ENCODE measurements at places on chromosomes 2 and 18. TPM values are rescaled to one million over a fixed set of nuclear protein-coding genes. Genes with fewer than 3 reads are reported as not detected.

- no peaks in the 10 kb centered on the region for H3K36me3 ChIP-seq
Measured at GRCh38 chr2:66364495-66365333, 70.2 kb upstream of the MEIS1 start.

DNA sequence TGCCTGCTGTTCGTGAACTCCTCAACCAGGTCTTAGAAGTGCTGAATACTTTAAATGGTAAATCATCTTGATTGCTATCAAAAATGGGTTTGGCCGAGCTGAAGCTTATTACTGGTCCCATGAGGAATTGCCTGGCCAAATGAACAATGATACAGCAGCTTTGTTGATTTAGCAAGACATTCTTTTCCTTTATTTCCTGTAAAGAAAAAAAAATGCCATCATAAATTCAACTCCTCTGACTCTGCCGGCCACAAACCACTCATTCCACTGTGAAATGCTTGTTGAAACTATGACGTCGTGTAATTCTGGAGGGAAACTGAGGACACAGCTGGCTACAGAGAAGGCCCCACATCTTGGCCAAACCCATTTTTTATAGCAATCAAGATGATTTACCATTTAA, 74.2 kb upstream of the ID2 start:
- H3K36me3 ChIP-seq = no peaks in the 10 kb centered on the region
- no peaks in the 10 kb centered on the region for H3K27me3 ChIP-seq
- peaks cover 3% of the 10 kb centered on the region for H3K4me1 ChIP-seq

- H3K27me3 ChIP-seq = no peaks in the 10 kb centered on the region
- H3K4me3 ChIP-seq = no peak overlapping the region
- peak overlapping the region; percentile 3 for H3K27ac ChIP-seq
- no peaks in the 10 kb centered on the region for H3K4me1 ChIP-seq
- H3K36me3 ChIP-seq = no peaks in the 10 kb centered on the region
- DNase-seq = no peak
Measured at GRCh38 chr2:46849721-46850556, 65.7 kb downstream of the MCFD2 start.

- H3K27me3 ChIP-seq = peaks cover 7% of the 10 kb centered on the region
- H3K27ac ChIP-seq = no peak within 1 kb of the TSS
- H3K36me3 ChIP-seq = no peaks in the 10 kb centered on the region
- no peaks in the 10 kb centered on the region for H3K4me1 ChIP-seq
- DNase-seq = peak; percentile 11
Measured at GRCh38 chr2:75199428-75200011, at the start of gene TACR1. Gene TACR1 (minus strand): TSS chr2:75199520. CDS start chr2:75198934, 586 bp downstream.

- H3K4me1 ChIP-seq = no peaks in the 10 kb centered on the region
- no peak overlapping the region for H3K4me3 ChIP-seq
- H3K36me3 ChIP-seq = no peaks in the 10 kb centered on the region
- no peaks in the 10 kb centered on the region for H3K27me3 ChIP-seq
- no peak for DNase-seq
Measured at GRCh38 chr2:22634167-22634566, 750.8 kb upstream of the KLHL29 start.

DNA sequence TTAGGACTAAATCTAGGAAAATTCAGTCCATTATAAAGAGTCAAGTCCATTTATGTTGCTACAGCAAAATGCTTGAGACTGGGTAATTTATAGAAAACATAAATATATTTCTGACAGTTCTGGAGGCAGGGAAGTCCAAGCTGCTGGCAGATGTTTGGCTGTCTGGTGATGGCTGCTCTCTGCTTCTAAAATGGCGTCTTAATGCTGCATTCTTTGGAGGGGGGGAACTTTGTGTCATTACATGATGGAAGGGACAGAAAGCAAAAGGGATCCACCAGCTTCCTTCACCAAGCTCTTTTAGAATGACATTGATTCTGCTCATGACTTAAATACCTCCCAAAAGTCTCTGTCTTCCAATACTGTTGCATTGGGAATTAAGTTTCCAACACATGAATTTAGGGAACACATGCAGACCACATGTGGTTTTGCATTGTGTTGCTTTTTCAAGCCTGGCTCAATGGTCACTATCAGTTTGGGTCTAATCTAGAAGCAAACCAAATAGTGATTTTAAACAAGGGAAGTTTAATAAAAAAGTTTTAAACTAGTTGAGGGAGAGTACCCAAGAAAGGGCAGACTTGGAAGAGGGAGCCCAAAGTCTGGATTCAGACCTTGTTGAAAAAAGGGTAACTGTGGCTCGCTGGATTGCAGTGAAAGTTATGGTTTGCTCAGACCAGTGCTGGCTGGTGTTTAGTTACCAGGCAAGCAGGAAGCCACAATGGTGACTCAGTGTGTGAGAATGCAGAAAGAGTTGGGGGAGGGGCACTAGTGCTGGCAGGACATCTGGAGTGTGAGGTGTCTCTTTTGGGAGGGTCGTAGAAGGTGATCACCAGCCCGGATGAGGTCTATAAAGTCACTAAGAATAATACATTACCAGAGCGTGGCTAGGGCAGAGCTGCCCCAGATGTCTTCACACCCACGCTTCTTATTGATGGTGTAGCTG, 30.8 kb downstream of the C18orf54 start:
- no peak overlapping the region for H3K27ac ChIP-seq
- H3K36me3 ChIP-seq = no peaks in the 10 kb centered on the region
- no peaks in the 10 kb centered on the region for H3K27me3 ChIP-seq

DNA sequence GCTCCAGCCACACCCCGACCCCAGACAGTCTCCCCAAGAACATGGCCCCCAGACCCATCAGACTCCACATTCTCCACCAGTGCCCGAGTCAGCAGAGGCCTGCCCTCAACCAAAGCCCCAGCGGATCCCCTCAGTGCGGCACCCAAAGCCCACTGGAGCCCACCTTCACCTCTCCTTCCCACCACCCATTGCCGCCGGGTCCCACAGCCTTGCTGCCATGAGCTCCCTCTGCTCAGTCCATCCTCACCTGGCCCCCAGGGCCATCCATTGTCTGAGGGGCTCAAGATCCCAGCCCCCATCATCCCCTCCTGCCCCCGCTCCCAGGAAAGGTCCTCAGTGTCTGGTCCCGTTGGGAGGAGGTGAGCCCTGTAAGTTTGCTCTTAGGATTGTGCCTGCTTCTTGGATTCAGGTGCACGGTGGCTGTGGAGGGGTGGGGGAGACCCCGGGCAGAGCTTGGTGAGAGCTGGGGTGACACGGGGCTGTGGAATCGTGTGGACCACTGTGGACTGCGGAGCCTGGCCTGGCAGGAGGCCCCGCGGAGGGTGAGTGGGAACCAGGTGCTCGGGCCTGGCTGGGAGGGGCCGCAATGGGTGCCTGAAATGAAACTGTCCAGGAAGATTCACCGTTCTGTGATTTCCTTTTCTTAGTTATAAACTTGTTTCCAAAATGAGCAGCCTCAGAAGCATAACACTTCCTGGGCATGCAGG, 32.7 kb upstream of the GPC1 start:
- H3K27ac ChIP-seq = no peak overlapping the region
- no peaks in the 10 kb centered on the region for H3K36me3 ChIP-seq
- no peak for DNase-seq
- H3K4me3 ChIP-seq = no peak overlapping the region
- no peaks in the 10 kb centered on the region for H3K4me1 ChIP-seq

DNA sequence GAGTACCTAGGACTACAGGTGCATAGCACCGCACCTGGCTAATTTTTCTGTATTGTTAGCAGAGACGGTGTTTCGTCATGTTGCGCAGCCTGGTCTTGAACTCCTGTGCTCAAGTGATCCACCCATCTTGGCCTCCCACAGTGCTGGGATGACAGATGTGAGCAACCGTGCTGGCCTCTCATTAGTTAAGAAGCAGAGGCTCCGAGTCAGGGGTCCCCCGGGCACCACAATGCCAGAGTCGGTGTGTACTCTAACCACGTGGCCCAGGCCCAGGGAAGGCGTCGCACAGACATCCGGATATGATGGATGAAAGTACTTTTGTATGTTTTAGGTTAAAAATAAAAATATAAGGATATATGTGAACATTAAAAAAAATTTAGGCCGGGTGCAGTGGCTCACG, 28.3 kb upstream of the HPCAL1 start:
- peaks cover 11% of the 10 kb centered on the region for H3K4me1 ChIP-seq
- no peaks in the 10 kb centered on the region for H3K27me3 ChIP-seq
- no peak overlapping the region for H3K27ac ChIP-seq
- DNase-seq = no peak
- H3K36me3 ChIP-seq = no peaks in the 10 kb centered on the region
- H3K4me3 ChIP-seq = no peak overlapping the region

GRCh38 chr2:35933031-35933430, 422.5 kb upstream of the CRIM1 start:
- H3K4me1 ChIP-seq = no peaks in the 10 kb centered on the region
- H3K4me3 ChIP-seq = no peak overlapping the region

DNA sequence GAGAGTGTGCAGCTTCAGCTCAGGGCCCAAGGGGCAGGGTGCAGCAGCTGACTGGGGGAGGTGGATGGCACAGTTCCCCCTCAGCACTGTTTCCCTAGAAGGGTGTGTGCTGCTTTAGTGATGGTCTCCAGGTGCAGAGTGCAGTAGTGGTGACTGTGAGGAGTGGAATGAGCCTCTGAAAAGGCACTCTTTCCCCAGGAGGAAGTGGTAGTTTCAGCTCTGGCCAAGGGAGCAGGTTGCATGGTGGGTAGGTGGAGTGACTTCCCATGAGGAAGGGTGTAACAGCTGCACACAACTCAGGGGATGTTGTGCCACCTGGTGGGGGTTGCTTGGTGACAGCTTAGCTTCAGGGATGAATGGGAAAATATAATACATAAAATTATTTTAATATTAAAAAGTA, 251.5 kb upstream of the NXPH2 start:
- no peaks in the 10 kb centered on the region for H3K27me3 ChIP-seq
- H3K36me3 ChIP-seq = no peaks in the 10 kb centered on the region
- no peak for DNase-seq
- no peak overlapping the region for H3K27ac ChIP-seq
- no peaks in the 10 kb centered on the region for H3K4me1 ChIP-seq

DNA sequence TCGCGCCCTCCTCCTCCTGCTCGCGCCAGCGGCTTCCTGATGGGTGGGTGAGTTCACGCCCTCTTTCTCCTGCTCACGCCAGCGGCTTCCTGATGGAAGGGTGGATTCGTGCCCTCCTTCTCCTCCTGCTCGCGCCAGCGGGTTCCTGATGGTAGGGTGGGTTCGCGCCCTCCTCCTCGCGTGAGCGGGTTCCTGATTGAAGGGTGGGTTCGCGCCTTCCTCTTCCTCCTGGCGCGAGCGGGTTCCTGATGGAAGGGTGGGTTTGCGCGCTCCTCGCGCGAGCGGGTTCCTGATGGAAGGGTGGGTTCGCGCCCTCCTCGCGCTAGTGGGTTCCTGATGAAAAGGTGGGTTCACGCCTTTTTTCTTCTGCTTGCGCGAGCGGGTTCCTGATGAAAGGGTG, 62.0 kb upstream of the MGAT5 start:
- H3K27ac ChIP-seq = no peak overlapping the region
- H3K36me3 ChIP-seq = no peaks in the 10 kb centered on the region
- no peak for DNase-seq
- peaks cover 23% of the 10 kb centered on the region for H3K4me1 ChIP-seq

- no peaks in the 10 kb centered on the region for H3K27me3 ChIP-seq
- H3K4me1 ChIP-seq = no peaks in the 10 kb centered on the region
- H3K4me3 ChIP-seq = no peak overlapping the region
- H3K36me3 ChIP-seq = no peaks in the 10 kb centered on the region
- DNase-seq = no peak
Measured at GRCh38 chr2:236679884-236680860, 110.5 kb downstream of the ACKR3 start.

- no peak overlapping the region for H3K27ac ChIP-seq
- H3K4me3 ChIP-seq = no peak overlapping the region
- H3K27me3 ChIP-seq = no peaks in the 10 kb centered on the region
- H3K4me1 ChIP-seq = no peaks in the 10 kb centered on the region
Measured at GRCh38 chr18:53909668-53910067, 314.8 kb downstream of the MBD2 start.

GRCh38 chr2:238952261-238952919, 104.5 kb downstream of the TWIST2 start:
- H3K4me1 ChIP-seq = no peaks in the 10 kb centered on the region
- no peak overlapping the region for H3K4me3 ChIP-seq
- H3K27me3 ChIP-seq = no peaks in the 10 kb centered on the region
- DNase-seq = no peak
- no peaks in the 10 kb centered on the region for H3K36me3 ChIP-seq

DNA sequence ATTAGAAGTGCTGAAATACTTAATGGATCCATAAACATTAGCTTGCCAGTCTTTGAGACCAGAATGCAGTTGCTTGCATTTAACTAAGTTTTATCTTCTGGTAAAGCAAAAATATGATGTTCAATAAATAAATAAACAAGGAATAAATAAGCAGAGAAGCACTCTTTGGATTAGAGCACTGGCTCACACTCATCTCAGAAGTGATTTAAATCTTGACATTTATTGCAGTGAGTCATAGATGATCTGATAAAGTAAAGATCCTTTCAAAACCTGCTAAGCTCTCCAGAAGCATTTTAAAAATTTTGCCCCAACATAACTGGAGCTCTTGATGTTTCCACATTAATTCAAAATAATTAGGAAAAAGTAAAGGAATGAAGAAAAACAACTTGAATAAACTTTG, 66.8 kb downstream of the KYNU start:
- DNase-seq = no peak
- H3K36me3 ChIP-seq = no peaks in the 10 kb centered on the region
- H3K27ac ChIP-seq = no peak overlapping the region
- H3K4me3 ChIP-seq = no peak overlapping the region
- no peaks in the 10 kb centered on the region for H3K4me1 ChIP-seq

DNA sequence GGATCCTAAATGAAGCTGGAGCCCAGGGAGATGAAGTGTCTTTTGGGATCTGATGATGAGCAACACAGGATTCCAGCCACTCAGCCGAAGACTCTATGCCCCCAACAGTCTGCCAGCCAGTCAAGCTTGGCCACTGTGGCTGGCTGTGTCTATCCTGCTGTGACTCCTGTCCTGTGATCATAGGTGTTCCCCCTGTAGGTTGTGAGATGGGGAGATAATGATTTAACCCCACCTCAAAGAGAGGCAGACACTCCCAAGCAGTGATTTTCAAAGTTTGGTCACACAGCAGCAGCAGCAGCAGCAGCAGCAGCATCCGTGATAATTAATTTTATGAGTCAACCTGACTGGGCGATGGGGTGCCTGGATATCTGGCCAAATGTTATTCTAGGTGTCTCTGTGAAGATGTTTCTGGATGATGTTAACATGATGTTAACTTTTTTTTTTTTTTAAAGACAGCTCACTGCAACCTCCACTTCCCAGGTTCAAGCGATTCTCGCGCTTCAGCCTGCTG, 21.4 kb upstream of the RHOB start:
- H3K27me3 ChIP-seq = no peaks in the 10 kb centered on the region
- H3K4me1 ChIP-seq = peaks cover 18% of the 10 kb centered on the region
- no peak overlapping the region for H3K27ac ChIP-seq
- H3K4me3 ChIP-seq = no peak overlapping the region
- H3K36me3 ChIP-seq = no peaks in the 10 kb centered on the region

The HOXD8 gene
- not detected for total RNA-seq

The MAP3K2 gene
- total RNA-seq = 57.7 TPM

The RNU2-63P gene
- 42.7 TPM for total RNA-seq

The SEPTIN10 gene
- total RNA-seq = 0.69 TPM

The INHBB gene
- not detected for total RNA-seq

The ALPP gene
- not detected for total RNA-seq

The ZSWIM2 gene
- total RNA-seq = not detected

The L3MBTL4 gene
- total RNA-seq = 0.07 TPM

The AMER3 gene
- total RNA-seq = not detected
